Calu3 (cell line): ENCODE measurements at places on chromosomes 4 and X.

DNA sequence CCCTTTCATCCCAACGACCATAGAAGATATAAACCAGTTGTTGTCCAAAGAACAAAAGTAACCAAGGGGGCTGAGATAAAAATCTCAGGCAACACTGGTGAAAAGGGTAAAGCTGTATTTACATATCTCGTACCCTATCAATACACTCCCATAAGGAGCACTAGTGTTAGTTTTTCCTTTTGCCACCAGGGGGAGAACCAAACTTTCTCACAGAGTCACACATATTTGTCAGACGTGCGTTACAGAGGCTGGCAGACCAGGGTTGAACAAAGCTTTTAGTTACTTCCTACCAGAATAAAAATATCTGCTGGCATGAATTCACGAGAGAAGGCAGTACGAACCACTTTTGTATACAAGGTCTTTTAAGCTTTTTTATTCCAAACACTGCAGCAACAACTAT, 88.3 kb downstream of the AMELX start:
- DNase-seq, result peak; percentile 55

- no peak for DNase-seq
Measured at GRCh38 chr4:184958127-184958922, 60.0 kb upstream of the HELT start.

DNA sequence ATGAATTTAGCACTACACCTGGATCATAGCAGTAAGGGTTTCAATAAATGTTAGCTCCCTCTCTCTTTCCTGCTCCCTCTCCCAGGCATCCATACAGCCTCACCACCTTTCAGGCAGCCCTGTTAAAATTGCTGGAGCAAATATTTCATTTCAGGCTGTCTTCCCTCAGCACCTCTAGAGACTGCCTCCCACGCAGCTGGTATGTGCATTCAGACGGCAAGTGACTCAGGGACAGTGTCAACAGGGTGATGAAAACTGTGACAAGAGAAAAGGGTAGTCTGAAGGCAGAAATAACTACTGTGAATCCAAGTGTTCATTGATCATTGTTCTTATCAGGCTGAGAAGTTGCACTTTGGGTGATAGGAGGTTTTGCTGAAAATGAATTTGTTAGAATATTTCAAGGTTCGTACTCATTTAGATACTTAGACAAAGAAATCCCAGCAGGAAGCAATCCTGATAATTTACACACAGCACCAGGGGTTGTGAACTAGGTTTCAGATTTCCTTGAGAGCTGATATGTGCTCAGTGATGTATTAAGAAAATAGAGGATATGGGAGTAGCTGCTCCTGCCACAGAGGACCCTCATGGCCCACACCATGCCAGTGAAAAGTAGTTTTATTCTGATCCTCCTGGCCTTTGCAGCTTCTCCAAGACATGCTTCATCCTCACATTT, 424.2 kb downstream of the FGF13 start:
- no peak for DNase-seq

DNA sequence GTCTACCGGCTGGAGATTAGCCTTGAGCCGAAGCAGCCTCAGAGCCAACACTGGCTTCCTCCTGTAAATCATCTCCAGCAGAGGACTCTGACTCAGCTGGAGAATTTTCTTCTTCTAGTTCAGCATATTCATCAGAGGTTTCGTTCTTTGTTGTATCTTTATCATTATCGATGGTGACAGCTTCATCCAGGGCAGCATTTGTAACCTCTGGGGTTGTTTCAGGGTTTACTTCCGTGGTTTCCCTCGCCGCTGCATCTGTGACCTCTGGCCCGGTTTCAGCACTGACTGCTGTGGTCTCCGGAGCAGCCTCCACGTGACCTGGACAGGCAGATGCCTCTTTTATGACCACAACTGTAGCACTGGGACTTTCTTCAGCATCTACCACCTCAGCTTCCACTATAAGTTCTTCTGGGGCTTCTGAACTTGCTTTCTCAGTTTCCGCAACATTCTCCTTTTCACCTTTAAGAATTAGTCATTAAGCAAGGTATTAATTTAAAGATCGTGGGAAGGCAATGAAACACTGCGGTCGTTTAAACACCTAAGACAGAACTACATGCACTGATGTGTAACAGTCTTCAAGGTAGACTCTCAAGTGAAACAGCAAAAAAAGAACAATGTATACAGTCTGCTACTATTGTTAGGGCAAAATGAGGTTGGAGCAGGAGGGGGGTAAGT, 13.3 kb downstream of the MGARP start:
- DNase-seq, result peak; percentile 31

GRCh38 chr4:178577933-178578332, 1135.7 kb upstream of the AGA start:
- DNase-seq, result no peak

- DNase-seq, result no peak
Measured at GRCh38 chr4:155629183-155629825, 37.3 kb upstream of the GUCY1A1 start.

- peak; percentile 51 for DNase-seq
Measured at GRCh38 chrX:51837921-51838320, 55.5 kb upstream of the MAGED1 start.

- no peak for DNase-seq
Measured at GRCh38 chr4:41747230-41748055, 1.1 kb downstream of the PHOX2B start.

DNA sequence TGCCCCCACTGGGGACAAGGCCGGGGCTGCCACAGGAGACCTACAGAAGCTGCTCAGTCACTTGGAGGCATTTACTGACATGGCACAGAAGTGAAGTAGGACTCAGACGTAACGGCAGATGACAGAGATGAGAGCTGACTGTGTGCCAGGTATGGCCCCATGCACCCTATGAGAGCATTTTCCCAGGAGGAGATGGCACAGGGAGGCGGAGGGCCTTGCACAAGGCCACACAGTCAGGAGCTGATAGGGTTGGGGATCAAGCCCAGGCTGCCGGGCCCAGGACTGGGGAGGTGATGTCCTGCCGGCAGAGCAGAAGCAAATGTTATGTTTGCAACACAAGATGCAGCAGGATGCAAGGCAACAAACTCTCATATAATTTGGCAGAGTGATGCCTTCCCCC, 34.1 kb downstream of the NAT8L start:
- no peak for DNase-seq

GRCh38 chr4:184102927-184103326, 114.7 kb downstream of the ENPP6 start:
- DNase-seq, result no peak

DNA sequence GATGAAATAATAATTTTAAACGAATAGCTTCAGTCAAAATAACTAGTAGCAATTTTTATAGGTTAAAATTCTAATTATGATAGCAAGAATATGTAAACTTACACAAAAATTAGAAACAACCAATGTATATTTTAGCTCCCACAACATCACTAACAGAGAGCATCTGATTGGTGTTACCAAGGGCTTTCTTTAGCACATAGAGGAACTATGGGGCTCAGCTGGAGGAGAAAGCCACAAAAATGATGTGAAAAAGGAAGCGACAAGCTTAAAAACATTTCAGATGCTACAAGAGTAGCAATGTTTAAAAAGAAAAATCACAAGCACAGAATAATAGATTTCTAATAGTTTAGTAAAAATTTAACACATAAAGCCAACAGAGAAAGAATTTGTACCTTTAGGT, 56.3 kb downstream of the ATP8A1 start:
- no peak for DNase-seq

GRCh38 chr4:118076958-118077766, 42.9 kb downstream of the NDST3 start:
- no peak for DNase-seq

- DNase-seq, result no peak
Measured at GRCh38 chr4:102404431-102404969, 59.2 kb upstream of the SLC39A8 start.

DNA sequence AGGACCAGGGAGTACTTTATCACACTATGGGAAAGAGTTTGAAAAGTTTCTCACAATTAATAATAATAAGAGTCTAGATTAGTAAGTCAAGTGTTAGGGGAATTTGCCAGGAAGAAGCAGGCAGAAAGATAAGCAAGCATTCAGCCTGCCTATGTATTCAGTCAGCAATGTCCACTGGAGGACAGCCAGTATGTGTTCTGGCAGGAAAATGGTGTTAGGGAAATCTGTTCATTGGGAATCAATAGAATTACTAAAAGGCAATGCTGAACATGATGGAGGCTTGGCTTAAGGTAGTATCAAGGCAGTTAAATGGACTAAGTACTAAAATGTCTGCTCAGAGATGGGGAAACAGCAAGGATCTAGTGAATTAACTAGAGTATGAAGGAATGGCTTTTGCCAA, 221.2 kb downstream of the PPP4R3C start:
- DNase-seq, result no peak

DNA sequence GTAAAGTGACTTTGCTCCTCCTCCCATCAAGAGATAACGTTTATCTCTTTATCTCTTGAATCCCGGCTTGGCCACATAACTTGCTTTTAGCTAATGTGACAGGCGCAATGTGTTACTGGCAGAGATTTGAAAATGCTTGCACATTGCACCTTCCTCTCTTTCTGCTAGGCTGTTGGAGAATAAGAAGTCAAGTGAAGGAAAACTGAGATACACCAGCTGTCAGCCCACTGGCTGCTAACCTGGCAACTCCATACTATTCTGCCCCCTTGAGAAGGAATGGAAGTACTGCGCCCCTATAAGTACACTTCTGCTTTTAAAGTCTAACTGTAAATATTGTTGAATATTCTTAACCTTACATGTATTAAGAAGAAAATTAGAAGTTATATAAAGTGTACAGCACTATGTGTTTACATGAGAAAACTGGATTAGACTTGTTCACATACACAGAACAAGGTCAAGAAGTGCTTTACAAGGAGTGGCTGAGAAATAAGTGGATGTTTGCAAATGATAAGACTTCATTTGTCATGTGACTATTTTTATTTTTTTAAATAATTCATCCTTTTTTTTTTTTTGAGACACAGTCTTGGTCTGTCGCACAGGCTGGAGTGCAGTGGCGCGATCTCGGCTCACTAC, 424.5 kb upstream of the CTSO start:
- peak; percentile 44 for DNase-seq

- DNase-seq, result no peak
Measured at GRCh38 chr4:48904541-48905142, 1.9 kb downstream of the OCIAD2 start.

DNA sequence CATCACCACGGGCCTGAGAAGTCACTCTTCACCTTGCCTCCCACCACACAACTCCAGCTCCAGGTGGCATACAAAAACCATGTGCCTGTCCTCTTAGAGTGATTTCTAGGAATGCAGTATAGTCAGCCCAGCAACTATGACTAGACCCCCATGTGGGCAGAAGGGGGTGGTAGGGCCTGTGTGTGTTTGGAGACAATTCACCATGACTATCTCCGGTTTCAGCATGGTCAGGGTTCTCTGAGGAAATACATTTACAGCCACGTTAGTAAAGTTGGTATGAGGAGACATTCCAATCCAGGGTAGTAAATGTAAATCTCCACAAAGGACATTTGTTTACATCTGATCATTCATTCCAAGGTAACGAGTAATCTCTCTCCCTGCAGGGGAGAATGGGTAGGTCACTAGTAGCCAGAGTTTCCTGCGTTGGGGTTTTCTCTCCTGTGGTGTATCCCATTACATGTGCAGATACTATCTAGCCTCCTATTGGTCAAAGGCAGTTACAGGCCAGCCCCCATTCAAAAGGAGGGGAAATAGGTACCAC, 4.2 kb upstream of the MTMR1 start:
- DNase-seq, result peak; percentile 70

DNA sequence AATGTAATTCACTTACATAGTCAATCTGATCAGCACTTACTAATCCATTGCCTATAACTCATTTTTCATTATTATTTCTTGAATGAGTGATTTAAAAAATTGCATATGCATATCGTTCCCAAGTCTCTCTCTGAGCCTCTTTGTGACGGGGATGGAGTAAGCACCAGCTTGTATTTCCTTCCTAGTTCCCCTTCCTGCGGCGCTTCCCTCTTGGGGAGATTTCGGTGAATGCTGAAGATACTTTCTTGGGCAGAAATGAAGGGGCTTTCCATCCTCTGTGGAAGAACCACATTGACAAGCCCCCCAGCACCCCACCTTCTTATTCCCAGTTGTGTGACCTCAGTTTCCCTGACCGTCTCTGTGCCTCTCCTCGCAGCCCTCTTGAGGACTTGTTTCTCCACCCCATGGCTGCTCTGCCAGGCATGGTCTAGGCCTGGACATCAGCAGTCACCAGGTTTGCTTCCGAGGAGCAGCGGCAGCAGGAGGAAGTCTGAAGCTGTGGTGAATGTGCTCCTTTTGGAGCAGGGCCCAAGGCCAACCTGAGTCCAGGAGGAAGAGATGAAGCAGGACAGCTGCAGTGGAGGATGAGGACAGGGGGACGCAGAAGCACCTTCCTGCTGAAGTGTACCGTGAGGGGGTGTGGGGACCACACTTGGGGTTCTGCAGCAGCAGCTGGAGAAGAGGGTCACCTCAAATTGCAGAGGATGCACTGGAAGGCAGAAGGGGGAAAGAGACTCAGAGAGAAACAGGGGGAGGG, 124.9 kb downstream of the IRF2 start:
- no peak for DNase-seq

DNA sequence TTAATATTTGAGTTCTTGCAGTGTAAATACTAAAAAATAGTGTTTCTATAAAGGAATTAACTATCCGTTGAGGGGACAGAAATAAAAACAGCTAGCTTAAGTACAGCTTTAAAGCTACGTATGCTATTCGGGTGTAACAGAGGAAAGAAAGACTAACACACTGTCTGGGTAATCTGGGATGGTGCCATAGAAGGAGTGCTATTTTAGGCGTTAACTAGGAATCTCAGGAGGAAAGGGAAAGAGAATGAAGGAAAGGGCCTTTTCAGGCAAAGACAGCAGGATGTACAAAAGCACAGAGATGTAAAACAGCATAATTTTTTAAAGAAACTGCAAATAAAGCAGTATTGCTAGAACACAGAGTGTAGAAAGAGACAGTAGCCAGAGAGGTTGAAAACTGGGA, 161.8 kb downstream of the RAP1GDS1 start:
- DNase-seq, result no peak

- peak; percentile 67 for DNase-seq
Measured at GRCh38 chr4:147596981-147597380, 20.2 kb upstream of the TMEM184C start.

DNA sequence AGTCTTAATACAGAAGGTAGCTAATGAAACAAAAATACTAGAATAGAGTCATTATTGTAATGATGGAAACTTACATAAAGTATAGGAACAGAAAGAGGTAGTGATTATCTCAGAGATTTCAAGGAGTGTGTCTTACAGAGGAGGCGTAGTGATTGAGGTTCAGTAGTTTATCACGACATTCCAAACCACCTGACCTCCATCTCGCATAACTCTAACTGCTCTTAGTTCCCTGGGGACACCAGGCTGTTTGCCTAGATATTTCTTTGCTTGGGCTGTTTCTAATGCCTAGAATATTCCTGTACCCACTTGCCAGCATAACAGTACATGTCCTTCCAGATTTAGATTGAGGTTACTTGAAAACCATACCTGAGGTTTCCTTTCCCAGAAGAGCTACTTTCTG, 29.1 kb downstream of the STAG2 start:
- DNase-seq, result no peak

- no peak for DNase-seq
Measured at GRCh38 chr4:38612646-38613414, 51.2 kb upstream of the KLF3 start.

- no peak for DNase-seq
Measured at GRCh38 chrX:31320740-31321139, 248.9 kb upstream of the FTHL17 start.

- no peak for DNase-seq
Measured at GRCh38 chrX:78074088-78074487, 30.0 kb upstream of the PGK1 start.
